ENCODE measurements at places on chromosomes 6 and 20.

GRCh38 chr6:154805288-154805911 lies 72.2 kb downstream of the SCAF8 start:
- peak; percentile 31 for DNase-seq

GRCh38 chr6:66533921-66534404 lies 826.9 kb upstream of the EYS start:
- DNase-seq = no peak

DNA sequence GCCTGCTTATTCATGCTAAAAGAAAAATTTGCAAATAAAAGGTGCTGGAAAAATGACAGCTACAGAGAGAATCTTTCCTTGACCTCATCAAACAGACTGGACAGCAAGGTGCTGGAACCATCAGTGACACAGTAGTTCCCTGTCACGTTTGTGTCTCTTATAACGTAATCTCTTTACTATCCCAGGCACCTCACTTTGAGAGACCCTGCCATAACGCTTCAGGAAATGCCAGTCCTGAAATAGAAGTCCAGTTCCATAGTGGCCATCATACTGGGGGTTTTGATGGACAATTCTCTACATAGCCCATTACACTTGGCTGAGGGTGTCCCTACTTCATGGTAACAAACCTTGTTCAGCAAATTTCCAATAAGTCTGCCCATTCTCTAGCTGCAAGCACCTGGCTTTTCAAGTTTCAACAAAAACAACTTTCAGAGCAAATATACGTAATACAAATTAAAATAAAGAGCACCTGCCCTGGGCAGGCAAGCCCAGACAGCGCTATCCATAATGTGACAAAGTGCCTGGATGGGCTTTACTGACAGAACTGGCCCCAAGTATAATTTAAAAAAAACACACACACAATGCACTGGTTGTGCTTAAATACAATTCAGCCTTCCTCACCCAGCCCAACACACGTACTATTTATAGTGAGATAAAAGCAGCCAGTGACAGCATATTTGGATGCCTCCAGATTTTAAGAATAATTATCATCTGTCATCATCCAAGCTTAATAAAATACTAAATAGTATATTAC lies 38.7 kb downstream of the CNKSR3 start:
- no peak for DNase-seq

GRCh38 chr20:19322061-19322985 lies 109.9 kb downstream of the SLC24A3 start:
- DNase-seq = no peak

GRCh38 chr6:6470123-6470522 lies 118.4 kb upstream of the LY86 start:
- DNase-seq = no peak

GRCh38 chr6:12882761-12883290 lies 166.3 kb downstream of the PHACTR1 start:
- no peak for DNase-seq

GRCh38 chr6:160507420-160507819 lies 156.7 kb downstream of the LPA start:
- DNase-seq = no peak

DNA sequence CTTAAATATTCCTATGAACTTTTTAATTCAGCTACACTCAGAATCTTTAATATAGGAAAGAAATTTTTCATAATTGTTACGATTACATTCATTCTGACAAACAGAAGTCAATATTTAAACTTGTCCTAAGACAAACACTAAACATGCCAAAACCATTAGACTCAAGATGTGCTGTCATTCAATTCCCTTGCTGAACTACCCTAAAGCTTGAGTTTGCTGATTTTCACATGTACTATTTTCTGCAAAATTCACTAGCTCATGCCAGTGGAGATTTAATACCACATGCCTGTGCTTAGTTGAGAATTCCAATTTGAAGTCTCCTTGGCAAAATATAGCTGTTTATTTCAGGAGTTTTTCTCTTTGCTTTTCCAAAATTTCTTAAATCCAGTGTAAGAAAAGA lies 448.0 kb downstream of the COL12A1 start:
- no peak for DNase-seq

DNA sequence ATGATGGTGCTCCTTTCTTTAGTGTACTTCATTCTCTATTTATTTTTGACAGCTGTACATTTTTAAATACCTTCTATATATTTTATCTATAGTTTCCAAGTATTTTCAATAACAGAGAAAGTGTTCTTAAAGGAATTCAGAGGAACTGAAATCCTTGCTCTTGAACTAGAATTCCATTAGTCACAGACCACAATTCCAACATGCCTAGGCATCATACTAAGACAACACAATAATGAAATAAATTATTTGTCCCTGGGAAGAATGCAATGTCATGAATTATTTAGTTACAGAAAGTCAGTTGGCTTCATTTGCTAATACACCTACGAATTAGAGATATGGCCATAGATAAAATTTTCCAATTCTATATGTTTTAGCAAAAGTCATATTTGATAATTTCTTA lies 671.2 kb downstream of the EPHA7 start:
- no peak for DNase-seq

GRCh38 chr6:4910037-4910760 lies 93.6 kb downstream of the RPP40 start:
- no peak for DNase-seq

DNA sequence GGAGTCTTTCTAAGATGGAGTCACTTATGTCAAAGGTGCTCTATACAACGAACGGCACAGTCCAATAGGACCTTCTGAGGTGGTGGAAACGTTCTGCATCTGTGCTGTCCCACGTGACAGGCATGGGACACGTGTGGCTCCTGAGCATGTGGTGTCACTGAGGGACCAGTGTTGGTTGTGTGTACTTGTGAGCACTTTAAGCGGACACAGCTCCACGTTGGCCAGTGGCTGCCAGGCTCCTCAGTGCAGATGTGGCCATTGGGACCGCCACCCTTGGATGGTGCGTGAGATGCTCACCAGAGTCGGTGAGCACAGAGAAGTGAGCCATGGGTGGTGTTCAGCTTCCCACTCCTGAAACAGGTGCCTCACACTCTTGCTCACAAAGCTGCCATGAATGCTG lies 110.0 kb downstream of the SYNDIG1 start:
- no peak for DNase-seq

DNA sequence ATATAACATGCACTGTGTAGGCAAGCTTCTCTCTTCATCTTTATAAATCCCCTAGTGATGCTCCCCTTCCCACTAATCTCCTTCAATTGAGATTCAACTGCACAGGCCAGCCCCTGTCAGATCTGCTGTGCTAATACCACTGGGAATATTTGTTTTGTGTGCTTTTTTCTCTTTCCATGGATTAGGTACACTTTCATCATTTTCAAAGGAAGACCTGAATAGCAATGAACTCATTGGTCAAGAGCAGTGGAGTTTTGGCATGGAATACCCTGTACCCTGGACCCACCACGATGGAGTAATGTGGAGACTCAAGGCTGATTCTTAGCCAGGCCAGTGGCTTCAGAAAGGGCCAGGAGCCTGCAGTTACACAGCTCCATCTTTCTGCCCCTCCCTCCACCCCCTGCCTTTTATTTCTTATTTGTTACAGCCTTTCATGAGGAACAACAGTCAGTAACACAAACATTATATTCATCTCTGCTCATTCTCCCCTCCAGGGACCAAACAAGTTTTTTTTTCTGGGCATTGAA lies 75.4 kb upstream of the KCNG1 start:
- no peak for DNase-seq

DNA sequence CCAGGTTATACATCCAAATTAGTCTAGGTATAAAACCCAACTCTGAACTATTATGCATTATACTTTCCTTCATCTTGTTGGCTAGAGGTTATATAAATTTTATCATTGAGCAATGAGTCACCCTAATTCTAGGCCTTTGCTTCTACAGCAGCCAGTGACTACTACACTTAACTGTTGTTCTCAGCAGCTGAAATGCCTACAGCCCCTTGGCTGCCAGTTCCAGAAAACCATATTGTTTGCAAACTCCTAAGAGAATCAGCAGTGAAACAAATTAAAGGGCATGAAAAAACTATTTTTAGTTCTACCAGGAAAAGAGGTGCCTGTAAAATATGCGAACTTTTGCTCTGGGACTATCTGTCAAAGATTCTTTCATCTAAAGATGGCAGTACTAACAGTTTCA lies 292.8 kb downstream of the FRK start:
- DNase-seq = no peak

- no peak for DNase-seq
These were observed 30.1 kb downstream of the PRDM1 start for GRCh38 chr6:106116125-106116832.

DNA sequence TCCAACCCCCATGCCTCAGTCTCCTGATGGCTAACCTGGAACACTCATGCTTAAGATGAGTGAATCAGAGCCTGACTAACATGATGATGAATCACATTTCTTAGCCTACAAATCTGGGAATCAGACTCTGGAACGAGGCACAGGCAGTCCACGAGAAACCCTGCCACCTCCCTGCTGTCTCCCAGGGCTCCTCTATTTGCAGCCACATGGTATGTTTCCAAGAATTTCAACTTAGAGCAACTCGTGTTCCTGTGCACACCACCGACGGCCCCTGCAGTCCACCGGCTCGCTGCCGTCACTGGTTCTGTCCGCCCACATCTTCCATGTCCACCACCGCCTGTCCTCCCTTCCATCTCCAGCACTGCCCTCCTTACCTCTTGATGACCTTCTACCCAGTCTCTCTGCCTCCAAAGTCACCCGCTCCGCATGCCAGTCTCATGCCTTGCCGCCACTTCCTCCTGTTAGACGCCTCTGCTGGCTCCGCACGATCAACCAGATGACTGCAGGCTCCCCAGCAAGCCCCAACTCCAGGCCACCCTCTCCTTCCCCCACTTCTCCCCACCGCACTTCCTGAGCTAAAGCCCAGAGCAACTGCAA lies 87.6 kb downstream of the AGPAT4 start:
- DNase-seq = no peak

DNA sequence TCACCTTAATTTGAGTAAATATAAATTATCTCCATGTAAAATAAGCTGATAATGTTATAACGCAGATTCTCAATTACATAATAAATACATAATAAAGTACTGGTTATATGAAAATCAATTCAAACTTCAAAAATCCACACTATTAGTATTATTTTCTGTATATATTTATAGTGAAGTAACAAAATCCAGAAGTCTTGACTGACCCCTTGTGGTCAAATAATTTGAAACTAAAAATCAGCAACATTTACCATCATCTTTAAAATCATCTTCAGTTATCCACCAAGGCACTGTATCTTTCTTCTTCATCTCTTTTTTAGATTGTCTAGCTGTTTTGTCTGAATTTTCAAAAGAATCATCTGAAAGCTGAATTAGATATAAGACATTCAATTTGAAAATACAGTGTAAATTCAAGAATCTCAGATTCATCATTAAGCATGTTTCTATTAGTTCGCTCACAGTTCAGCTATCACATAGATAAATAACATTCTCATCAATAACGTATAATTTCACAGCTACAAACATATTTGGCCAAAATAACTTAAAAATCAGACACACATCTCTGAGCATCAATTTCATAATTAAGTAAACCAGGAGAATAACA lies 6.5 kb downstream of the CEP162 start:
- no peak for DNase-seq

DNA sequence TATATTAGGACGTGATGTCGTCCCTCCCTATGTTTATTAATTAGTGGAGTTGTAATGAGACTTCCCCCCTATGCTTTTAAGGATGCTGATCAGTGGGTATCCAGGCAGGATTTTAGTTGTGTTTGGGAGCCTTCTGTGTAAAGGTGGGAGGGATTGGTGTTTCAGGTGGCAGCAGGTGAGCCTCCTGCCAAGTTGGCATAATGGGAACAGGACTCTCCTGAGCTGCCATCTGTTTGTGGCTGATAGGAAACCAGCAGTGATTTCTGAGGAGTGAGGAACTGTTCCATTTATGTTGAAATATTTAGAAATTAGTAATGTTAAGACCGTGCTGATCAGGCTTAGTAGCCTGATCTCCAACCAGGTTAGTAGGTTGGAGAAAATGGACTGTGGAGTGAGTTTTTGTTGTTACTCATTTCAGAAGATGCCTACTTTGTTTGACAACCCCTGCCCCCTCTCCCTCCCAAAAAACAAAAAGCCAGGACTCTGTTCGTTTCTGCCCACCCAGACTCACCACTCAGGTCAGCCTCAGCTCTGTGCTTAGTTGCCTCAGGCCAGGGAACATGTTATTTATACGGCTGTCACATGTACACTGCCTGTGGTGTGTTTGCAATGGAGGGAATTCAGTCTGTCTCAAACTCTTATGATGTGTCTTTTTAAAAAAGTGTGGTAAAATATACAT lies 55.4 kb upstream of the TULP4 start:
- DNase-seq = no peak

DNA sequence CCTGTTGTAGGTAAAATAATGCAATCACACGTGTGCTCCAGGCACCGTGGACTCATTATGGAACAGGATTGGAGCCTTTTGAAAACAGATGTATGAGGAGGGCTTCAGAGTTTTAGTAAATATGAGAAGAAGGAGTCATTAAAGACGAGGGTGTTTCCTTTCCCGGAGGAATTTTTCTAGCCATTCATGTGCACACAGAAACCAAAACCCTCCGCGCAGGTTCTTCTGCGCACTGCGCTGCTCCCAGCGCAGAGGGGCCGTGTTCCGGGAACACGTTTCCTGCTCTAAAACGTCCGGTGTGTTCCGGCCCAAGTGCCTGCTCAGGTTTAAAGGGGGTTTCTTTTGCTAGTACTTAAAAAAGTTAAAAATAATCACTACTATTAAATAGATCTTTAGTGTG lies 11.6 kb downstream of the GPR31 start:
- no peak for DNase-seq

DNA sequence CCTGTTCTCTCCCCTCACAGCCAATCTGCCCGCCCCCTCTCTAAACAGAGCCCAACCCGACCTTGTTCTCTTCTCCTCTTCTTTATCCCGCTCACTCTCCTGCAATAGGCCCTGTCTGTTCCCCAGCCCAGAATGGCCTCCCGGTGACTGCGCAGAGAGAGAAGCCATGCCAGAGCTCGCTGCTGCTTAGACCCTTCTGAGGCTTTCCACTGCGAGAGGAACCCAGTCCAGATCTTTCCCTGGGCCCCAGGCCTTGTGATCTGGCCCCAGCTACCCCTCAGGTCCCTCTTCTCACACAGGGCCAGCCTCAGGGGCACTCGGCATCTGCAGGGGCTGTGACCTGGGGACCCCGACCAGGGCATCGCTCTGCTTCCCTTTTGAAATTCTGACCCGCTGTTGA lies 58.1 kb downstream of the TMEM242 start:
- DNase-seq = no peak

DNA sequence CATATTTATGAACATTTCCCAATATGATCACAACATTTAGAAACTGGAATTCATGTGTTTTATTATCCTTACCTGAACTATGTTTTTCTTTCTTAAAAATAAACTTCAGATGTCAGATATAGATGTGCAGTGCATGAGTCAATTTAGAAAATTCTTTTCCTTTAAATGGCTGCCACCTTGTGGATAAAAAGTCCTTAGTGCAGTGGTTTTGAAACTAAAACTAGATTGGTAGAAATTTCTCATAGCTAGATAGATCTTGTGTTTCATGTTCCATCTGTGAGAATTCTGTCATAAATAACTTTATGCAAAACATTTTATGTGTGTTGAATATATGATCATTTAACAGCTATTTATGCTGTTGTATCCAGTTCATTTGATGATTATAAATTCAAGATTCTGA lies 134.9 kb downstream of the KLHL32 start:
- DNase-seq = peak; percentile 52

All from activated CD4-positive, alpha-beta T cell treated with anti-CD3 and anti-CD28 coated beads, Interleukin-2, amount 50 U/mL, for 16 hours (primary cell).